ENCODE measurements at places on chromosomes 12 and 14. TPM values are rescaled to one million over a fixed set of nuclear protein-coding genes. Genes with fewer than 3 reads are reported as not detected.

DNA sequence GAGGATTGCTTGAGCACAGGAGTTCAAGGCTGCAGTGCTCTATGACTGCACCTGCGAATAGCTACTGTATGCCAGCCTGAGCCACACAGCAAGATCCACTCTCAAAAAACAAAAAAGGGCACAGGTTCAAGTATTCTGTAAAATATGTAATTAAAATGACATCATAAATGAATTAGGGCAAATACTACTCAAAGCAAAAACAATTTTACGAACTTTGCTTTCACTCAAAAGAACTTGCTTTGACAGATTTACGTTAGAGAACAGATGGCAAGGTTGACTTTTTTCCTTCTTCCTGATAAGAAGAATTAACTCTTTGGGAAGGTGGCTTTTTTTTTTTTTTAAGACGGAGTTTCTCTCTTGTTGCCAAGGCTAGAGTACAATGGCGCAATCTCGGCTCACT is 44.0 kb upstream of the EAPP start:
- DNase-seq, result no peak

The SRRM4 gene
- 0.08 TPM for total RNA-seq

The GPR137C gene
- 2.5 TPM for total RNA-seq

The MMP17 gene
- 0.40 TPM for total RNA-seq

DNA sequence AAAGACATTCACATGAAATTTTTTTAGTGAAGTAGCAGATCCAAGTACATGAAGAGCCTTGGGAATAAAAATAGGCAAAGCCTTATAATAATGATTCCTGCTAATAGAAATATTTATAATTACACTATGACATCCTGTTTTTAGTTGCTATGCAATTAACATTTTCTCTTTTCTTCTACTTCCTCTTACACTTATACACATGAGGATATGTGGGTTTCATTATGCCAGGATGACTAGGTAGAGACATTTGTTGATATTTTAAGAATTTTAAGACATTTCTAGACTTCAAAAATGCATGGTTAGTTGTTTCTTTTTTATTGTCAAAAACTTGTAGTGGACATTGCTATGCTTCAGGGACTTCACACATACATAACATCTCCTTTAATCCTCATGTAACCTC is 326.8 kb downstream of the SYT1 start:
- DNase-seq, result no peak

Data from hepatocyte (in vitro differentiated cells).